ENCODE measurements at places on chromosomes 4 and X. TPM values are rescaled to one million over a fixed set of nuclear protein-coding genes. Genes with fewer than 3 reads are reported as not detected.

GRCh38 chr4:113483131-113483530 is 278.4 kb downstream of the CAMK2D start:
- DNase-seq = no peak
- no peak overlapping the region for H3K4me3 ChIP-seq
- no peaks in the 10 kb centered on the region for H3K27me3 ChIP-seq
- no peaks in the 10 kb centered on the region for H3K4me1 ChIP-seq

The PDZD4 gene
- 4.8 TPM for total RNA-seq

- H3K27ac ChIP-seq = no peak overlapping the region
- no peaks in the 10 kb centered on the region for H3K27me3 ChIP-seq
- DNase-seq = no peak
- H3K4me1 ChIP-seq = no peaks in the 10 kb centered on the region
Observed at GRCh38 chr4:61588621-61589402, 388.7 kb downstream of the ADGRL3 start.

GRCh38 chr4:87555773-87556619 is 26.8 kb upstream of the SPARCL1 start:
- no peak for DNase-seq
- peaks cover 3% of the 10 kb centered on the region for H3K27me3 ChIP-seq
- H3K27ac ChIP-seq = no peak overlapping the region
- no peaks in the 10 kb centered on the region for H3K4me1 ChIP-seq
- no peak overlapping the region for H3K4me3 ChIP-seq

The EVC2 gene
- total RNA-seq = 14.1 TPM

The TMPRSS11B gene
- not detected for total RNA-seq

The CXCL11 gene
- not detected for total RNA-seq

Data from progenitor cell of endocrine pancreas (in vitro differentiated cells).